ENCODE measurements at places on chromosomes 3 and 15.

GRCh38 chr3:105255350-105255749 lies 111.4 kb upstream of the ALCAM start:
- no peak for DNase-seq

DNA sequence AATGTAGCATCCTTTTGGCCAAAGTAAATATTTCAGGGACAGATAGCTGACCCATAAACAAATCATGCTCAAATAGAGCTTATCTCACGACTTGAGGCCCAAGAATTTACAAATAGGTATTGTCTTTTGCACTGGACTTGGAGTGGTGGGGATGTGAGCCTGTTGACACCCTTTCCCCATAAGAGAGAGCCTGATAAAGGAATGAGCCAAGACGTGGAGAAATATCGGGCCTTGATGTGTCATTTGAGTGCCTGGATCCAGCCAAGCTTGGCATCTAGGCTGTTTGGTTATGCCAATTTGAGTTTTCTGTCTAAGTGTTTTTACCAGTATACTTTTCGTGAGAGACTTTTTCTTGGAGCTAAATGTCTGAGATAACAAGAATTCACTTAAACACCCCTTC lies 112.9 kb upstream of the RGMA start:
- no peak for DNase-seq

- no peak for DNase-seq
Observed at GRCh38 chr3:30843877-30844276, 50.6 kb downstream of the GADL1 start.

DNA sequence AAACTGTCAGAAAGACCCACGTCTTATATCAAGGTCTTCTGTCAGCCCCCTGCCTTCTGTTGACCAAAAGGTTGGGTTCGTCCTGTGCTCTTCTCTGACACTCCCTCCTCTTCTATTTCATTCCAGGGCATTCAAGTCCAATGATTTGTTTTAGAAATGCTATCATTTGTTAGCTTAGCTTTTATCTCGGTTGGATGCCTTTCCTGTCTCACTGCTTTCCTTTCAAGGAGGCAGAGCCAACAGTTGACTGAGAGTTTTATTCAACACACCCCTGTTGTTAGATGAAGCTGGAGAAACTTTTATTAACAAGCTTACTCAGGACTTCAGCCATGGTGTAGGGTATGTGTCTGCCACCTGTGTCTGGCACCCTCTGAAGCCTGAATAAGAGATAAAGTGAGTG lies 112.0 kb upstream of the SLC7A14 start:
- peak; percentile 56 for DNase-seq

- no peak for DNase-seq
Observed at GRCh38 chr3:23083701-23084100, 119.4 kb upstream of the UBE2E2 start.

- DNase-seq, result no peak
Observed at GRCh38 chr3:128415200-128415772, 51.4 kb downstream of the DNAJB8 start.

GRCh38 chr3:122931636-122932035 lies 95.9 kb downstream of the SEMA5B start:
- no peak for DNase-seq

GRCh38 chr15:61200626-61201025 lies 28.5 kb downstream of the RORA start:
- DNase-seq, result no peak
